NCI-H446 (cell line): ENCODE measurements at places on chromosomes 1 and 21.

DNA sequence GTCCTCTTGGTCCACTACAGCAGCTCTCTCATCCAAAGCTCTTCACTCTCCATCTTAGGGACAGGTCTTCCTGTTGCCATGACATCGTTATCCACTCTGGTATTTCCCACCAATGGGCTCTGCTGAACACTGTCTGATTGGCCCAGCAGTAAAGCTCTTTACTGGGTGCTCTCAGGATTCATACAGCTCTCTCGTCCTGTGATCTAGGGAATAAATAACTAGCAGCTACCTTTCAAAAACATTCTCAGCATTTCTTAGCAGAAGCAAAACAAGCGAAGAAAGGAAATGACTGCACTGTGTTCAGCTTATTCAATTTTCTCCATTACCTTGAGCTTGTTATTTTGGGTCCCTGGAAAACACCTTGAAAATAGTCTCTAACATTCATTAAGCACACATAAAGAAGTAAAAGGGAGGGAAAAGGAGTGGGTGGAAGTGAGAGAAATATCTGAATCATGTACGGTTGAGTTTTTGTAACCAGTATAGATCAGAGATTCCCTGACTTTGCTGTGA, 163.4 kb upstream of the SGIP1 start:
- DNase-seq: no peak

GRCh38 chr1:230681599-230681998, 32.3 kb downstream of the AGT start:
- no peak for DNase-seq

DNA sequence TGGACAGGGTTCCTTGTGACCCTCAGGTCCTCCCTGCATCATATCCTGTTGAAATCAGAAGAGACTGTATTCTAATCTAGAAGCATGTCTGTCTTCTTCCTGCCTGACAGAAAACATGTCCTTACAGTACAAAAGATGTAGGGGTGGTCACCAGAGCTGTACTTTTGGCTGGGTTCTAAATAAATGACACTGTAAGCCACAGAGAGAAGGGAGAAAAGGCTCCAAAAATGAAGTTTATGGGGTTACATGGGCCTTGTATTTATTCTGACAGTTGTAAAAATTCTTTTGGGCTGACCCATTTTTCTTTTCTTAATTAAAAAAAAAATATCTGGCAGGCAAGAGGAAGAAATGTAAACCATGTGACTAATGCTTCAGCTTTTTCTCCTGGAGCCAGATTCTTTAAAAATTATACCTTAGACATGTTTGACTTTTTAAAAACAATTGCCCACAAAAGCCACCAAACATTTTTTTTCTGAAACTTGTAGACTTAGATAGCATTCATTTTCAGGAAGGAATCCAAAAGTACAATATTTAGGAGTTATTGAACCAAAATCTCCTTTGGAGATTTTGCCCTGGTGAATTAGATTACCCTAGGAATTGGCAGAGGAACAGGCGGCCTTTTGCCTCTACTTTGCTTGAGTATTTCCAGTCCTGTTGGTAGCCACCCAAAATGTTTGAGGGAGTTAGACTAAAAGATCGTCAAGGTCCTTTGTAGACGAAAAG, 17.1 kb downstream of the RGL1 start:
- DNase-seq: peak; percentile 60

DNA sequence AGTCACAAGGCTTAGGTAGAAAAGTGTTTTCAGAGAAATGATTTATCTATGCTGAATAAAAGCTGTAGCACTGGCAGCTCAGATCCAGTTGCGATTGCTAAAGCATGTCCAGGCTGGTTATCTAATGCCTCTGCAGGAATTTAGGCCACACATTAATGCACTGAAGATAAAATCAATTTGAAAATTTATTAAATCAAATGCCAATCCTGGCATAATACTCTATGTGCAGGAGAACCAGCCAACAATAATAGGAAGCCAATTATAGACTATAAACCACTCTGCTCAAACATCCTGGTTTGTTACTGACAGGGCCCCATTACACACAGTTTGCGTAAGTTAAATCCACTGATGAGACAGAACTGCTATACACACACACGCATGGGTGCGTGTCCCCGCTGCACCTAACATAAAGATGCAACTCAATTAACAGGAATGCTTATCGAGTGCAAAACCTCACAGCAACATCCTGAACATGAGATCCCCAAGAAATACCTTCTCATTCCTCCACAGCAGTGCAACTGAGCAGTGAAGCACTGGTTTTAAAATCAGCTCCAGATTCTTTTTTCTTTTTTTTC, 40.6 kb downstream of the PTP4A2 start:
- no peak for DNase-seq

DNA sequence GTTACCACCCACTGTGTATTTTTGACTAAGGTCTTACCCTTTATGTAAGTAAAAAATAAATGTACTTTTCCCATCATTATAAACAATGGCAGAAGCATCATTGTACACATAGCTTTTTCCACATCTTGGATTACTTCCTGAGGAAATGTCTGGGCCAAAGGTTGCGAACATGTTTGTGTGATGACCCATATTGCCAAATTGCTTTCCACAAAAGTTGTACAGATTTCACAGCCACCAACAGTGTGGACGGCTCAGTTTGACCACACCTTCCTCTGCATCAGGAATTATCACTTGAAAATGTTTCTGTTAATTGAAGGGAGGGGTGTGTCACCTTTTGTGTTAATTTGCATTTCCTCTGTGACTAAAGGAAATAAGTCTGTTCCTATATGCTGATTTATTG, 25.7 kb downstream of the AKNAD1 start:
- DNase-seq: no peak

DNA sequence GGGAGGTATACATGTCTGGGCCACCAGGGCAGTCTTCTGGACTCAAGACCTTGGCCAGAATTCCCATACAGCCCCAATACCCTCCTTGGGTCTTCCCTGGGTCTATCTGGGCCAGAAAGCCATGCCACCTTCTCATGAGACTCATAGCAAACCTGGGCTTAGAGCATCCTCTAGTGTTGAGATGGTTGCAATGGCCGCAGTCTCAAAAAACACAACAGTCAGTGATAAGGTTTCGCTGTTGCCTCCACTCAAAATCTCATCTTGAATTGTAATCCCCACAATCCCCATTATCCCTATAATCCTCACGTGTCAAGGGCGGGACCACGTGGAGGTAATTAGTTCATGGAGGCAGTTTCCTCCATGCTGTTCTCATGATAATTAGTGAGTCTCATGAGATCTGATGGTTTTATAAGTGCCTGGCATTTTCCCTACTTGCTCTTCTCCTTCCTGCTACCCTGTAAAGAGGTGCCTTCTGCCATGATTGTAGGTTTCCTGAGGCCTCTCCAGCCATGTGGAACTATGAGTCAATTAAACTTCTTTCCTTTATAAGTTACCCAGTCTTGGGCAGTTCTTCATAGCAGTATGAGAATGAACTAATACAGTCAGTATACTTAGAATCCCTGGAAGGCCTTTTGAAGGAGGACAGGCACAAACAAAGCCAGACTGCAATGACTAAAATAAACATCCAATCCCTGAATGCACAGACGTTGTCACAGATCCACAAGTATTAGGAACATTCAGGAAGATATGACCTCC, 77.0 kb downstream of the CTH start:
- DNase-seq: peak; percentile 79

DNA sequence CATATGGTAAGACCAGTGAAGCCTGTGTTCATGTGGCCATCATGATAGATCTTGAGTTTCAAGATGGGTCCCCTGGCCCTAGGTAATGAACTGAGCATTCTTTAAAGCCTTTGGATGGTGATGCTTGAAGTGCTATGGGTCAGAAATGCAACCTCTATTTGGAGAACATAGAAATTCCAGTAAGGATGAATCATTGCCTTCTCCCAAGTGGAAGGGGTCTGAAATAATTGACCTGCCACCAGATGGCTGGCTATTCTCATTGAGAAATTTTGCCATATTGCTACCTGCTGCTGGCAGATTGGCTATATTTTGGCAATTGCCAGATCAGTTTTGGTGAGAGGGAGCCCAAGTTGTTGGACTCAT, 739 bp upstream of the IFI6 start:
- peak; percentile 36 for DNase-seq

DNA sequence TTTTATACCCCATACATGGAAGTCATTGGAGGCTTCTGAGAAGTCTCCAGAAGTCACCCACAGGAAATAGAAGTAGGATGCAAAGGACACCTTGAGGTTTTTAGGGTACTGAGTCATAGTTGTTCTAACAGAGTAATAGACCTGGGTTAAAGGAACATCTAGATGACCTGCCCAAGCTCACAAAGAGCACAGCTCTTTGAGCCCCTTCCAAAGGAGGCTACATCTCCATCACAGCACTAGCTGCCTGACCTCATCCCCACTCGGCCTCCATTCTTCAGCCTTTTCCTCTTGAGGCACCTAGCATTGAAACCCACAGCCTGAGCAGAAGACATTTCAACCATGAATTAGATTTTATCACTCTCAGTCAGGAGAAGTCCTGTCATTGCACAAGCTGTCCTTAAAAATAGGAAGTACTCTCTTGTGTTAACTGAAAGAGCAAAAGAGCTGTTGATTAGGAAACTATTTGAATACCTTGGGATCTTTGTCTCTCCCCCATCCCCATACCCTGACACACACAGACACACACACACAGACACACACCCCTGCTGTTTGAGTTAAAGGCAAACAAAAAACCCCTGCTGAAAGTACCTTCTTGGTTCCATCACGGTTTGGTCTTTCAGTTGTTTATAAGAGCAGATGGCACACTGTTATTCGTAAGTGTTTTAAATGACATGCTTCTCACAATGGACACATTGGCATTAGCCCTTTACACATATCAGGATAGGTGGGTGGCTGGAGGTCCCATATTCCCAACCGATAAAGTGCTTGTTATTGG, 22.2 kb downstream of the MKNK1 start:
- DNase-seq: no peak

GRCh38 chr1:147771226-147772125, 11.1 kb upstream of the GJA5 start:
- no peak for DNase-seq

GRCh38 chr1:64953241-64953640, 13.1 kb downstream of the JAK1 start:
- no peak for DNase-seq
